ENCODE measurements at places on chromosomes 13 and 19. TPM values are rescaled to one million over a fixed set of nuclear protein-coding genes. Genes with fewer than 3 reads are reported as not detected.

The ATP4A gene
- 0.41 TPM for total RNA-seq

The TEX26 gene
- not detected for total RNA-seq

The PRRG2 gene
- total RNA-seq, result 5.0 TPM

The ZNF43 gene
- total RNA-seq, result 35.1 TPM

The ZNF534 gene
- total RNA-seq, result 0.47 TPM

The PGLYRP2 gene
- not detected for total RNA-seq

The COL4A2 gene
- 835 TPM for total RNA-seq

The DNAJC3 gene
- 40.9 TPM for total RNA-seq

The C19orf38 gene
- 6.4 TPM for total RNA-seq

The VSTM2B gene
- total RNA-seq, result 0.18 TPM

The ZNF414 gene
- 20.1 TPM for total RNA-seq

The CYP2B6 gene
- 0.41 TPM for total RNA-seq

The ZNF208 gene
- total RNA-seq, result 33.8 TPM

The CYP4F8 gene
- total RNA-seq, result not detected

The CERS4 gene
- 40.9 TPM for total RNA-seq

The KIR2DL4 gene
- total RNA-seq, result not detected

The ZNF546 gene
- 8.1 TPM for total RNA-seq

The KBTBD7 gene
- total RNA-seq, result 16.1 TPM

Data from metanephros (tissue), 2 donors.